ENCODE measurements at places on chromosomes 1 and 21.

DNA sequence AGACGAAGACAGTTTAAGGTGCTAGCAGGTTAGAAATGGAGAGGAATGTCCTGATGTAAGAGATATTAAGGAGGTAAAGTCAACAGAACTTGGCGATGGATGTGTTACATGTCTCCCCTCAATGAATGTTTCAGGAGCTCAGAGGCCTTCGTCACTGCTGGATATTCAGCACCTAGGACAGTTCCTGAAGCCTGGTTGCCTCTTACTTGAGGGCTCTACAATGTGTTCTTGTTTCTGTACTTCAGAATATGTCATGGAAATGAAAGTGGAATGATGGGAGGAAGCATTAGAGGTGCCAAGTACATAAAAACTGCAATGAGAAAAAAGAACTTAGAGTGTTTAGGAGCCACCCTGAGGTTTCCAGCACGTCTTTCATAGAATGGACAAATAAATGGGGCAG, 17.7 kb downstream of the TNR start:
- no peak for DNase-seq

DNA sequence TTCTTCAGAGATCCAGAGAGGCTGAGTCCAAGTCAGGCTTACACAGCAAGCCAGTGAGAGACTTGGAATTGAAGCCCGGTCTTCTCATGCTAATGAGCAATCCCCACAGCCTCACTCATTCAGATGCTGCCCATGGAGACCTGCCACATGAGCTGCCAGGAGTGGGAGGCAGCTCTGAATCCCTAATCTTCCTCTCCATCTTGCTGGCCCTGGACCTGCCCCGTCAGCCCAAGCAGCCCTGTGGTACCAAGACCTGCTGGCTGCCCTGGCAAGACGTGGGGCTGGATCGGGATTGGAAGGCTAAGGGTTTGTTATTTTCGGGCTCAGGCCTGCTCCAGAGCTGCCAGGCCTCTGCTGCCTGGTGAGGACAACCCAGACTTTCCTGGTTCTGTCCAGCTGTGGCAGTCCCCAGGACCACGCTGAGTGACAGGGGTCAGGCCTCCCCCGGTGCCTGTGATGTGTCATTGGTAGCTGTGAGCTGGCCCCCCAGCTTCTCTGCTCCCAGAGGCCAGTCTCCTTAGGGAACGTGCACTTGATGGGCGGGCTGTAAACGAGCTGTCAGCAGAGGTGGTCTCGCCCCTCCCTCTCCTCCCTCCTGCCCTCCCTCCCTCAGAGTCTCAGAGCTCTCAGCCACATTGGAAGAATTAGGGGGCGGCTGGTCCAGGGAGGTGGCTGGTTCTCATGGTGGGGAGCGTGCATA, 135.0 kb downstream of the FOXD2 start:
- DNase-seq, result no peak

DNA sequence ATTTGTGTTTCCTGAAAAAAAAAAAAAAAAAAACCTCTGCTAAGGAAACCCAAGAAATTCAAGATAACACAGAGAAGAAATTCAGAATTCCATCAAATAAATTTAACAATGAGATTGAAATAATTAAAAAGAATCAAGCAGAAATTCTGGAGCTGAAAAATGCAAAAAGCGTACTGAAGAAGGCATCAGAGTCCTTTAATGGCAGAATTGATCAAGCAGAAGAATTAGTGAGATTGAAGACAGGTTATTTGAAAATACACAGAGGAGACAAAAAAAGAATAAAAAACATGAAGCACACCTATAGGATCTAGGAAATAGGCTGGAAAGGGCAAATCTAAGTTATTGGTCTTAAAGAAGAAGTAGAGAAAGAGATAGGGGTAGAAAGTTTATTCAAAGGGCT, 38.2 kb downstream of the NME7 start:
- no peak for DNase-seq

GRCh38 chr21:25734904-25735645, at the start of the genes ATP5PF and GABPA:
Gene ATP5PF (minus strand): TSS chr21:25734904. CDS start chr21:25729794, 5,110 bp downstream.
Gene GABPA (plus strand): TSS chr21:25734972. CDS start chr21:25741599, 6,627 bp downstream.
- DNase-seq, result peak; percentile 97

- DNase-seq, result no peak
Measured at GRCh38 chr1:86447198-86447790, 21.4 kb upstream of the CLCA1 start.

Measured in stomach (tissue), 19 donors.